ENCODE measurements at places on chromosomes 3 and 15.

DNA sequence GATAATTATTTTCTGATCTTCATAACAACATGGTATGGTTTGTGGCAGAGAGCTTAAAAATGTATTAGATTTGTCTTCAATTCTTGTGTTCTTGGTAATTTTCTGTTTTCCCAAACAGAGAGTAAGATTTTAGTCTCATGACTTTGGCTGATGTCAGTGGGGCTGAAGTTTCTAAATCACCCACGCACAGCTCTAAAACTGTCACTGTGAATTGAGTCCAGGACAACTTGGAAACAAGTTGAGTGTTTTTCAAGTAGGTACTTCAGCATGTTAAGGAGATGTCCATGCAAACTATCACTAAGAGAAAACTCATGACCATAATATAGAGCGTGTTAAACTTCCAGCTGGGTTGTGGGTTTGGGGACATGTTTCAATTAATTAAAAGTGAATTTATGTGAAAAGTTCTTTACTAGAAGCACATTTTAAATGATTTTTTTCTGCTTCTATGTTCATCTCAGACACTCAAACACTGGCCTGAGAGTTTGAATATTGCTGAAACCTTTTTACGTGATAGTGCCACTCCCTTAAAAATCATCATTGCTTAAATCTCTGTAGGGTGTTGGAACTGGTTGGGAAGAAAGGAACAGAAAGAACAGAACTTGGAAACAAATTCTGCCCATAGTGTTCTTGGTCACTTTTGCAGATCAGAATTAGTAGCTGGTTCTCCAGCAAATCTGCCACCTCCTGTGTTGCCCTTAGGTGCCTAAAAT lies 89.8 kb downstream of the KLHL25 start:
- no peak for DNase-seq

- DNase-seq = no peak
Observed at GRCh38 chr3:166285001-166285400, 447.8 kb upstream of the BCHE start.

DNA sequence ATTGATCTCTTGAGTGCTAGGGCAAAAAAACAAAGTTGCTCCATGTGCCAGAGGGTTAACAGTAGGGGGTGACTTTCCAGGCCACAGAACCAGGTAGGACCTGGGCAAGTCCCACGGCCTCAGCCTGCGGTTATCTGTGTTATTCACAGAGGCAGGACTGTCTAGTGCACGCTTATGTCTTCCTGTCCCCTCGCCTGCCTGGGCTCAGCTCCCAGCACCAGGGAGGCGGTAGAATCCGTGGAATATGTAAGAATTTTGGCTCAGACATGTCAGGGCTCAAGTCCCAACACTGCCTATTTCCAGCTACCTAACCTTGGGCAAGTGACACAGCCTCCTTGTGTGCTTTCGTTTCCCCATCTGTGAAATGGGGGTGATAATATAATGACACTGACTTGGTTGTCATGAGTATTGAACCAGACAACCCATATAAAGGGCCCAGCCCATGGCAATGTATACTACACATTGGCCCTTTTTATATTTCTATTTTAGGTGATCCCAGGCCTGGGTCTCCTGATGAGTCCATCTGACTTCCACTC lies 44.3 kb upstream of the FLNB start:
- no peak for DNase-seq

- DNase-seq = no peak
Observed at GRCh38 chr3:153980252-153980590, 141.0 kb upstream of the ARHGEF26 start.

- DNase-seq = no peak
Observed at GRCh38 chr3:194187233-194187944, 51.4 kb downstream of the HES1 start.

GRCh38 chr3:12656850-12657249 lies 7.1 kb downstream of the RAF1 start:
- DNase-seq = no peak

- DNase-seq = no peak
Observed at GRCh38 chr3:168596175-168596823, 500.6 kb upstream of the GOLIM4 start.

GRCh38 chr3:5012367-5012766 lies 33.1 kb downstream of the BHLHE40 start:
- no peak for DNase-seq

GRCh38 chr15:90599644-90600043 lies 69.9 kb downstream of the CRTC3 start:
- no peak for DNase-seq

DNA sequence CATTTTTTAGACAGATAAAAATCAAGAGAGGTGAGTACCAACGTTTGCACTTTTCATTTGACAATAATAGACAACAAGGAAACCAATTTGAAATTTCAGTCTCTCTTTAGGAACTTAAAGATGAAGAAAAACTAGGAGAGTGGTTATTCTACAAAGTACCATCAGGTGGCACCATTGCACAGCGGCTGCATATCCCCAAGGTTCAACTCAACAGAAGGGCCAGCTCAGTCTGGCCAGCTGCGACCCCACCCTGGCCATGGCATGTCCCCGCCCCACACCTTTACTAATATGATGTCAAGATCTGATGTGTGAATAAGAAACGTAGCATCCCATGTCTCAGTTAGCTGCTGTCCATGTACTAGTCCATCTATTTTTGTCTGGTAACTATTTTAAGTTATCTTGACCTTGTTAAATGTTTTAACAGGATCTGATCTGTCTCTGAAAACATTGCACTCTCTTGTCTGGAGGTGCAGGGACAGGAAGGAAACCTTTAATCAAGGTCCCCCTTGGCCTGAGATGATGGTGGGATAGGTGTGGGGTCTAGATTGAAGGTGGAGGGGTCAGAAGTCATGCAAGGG lies 35.5 kb upstream of the CGNL1 start:
- DNase-seq = no peak

GRCh38 chr3:120438665-120439370 lies 12.0 kb downstream of the FSTL1 start:
- no peak for DNase-seq

GRCh38 chr3:100518983-100519382 lies 26.6 kb downstream of the TMEM45A start:
- no peak for DNase-seq

DNA sequence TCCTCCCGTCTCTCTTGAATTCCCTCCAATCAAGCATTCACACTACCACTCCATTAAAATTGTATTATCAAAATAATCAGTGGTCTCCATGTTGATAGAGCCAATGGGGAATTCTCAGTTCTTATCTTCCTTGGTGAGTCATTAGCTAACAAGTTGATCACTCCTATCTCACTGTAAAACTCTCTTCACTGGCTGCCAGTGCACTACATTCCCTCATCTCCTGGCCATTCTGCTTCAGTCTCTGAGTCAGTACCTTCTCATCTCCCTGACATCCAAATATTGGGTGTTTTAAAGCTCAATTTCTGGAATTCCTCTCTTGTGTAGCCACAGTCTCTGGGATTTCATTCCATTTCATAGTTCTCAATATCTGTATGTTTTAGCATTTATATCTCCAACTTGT lies 175.2 kb downstream of the ALDH1A2 start:
- DNase-seq = no peak

GRCh38 chr3:72641684-72642083 lies 206.6 kb downstream of the SHQ1 start:
- no peak for DNase-seq

GRCh38 chr3:4440951-4441350 lies 26.1 kb downstream of the SUMF1 start:
- no peak for DNase-seq

DNA sequence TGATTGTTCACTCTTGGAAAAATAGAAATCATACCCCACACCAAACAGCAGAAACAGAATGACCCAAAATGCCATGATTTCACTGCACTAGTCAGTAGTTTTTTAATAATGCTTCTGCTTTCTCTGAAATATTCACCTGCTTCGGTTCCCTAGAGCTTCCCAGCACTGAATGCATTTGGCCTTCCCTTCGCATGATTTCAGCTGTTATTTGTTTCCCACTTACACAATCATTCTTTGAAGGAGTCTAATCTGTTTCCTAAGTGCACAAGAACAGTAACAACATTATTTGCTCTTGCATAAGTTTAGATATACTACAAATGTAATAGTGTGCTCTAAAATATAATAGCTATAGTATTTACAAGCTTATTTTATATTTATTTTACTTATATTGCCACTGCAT lies 178.7 kb downstream of the STAC start:
- DNase-seq = no peak

DNA sequence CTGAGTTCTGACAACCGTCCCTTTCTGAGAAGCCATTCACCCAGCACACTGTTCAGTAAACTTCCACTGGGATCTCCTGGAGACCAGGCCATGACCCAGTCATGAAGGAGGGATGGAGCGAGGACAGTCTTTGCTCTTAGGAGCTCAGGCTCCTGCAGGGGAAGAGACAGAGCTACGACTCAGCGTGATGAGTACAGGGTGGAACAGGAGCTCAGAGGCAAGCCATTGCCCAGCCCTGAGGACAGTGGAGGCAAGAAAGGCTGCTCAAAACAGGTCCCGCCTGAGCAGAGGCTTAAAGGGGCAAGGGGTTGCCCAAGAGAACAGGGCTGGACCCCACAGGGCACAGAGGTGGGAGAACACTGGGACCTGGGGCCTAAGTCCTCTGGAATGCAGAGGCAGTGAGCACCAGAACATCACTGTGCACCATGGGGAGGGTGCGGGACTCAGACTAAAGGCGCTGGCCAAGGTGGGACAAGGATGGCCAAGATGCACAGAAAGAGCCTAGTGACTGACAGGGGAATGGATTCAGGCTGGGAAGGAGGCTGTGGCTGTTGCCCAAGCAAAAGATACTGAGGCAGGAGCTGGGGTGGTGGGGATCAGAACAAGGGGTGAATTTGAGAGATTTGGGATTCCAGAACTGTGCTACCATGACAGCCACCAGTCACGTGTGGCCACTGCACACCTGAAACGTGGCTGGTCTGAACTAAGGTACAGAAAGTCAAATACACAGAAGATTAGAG lies 25.8 kb downstream of the TMEM43 start:
- no peak for DNase-seq

DNA sequence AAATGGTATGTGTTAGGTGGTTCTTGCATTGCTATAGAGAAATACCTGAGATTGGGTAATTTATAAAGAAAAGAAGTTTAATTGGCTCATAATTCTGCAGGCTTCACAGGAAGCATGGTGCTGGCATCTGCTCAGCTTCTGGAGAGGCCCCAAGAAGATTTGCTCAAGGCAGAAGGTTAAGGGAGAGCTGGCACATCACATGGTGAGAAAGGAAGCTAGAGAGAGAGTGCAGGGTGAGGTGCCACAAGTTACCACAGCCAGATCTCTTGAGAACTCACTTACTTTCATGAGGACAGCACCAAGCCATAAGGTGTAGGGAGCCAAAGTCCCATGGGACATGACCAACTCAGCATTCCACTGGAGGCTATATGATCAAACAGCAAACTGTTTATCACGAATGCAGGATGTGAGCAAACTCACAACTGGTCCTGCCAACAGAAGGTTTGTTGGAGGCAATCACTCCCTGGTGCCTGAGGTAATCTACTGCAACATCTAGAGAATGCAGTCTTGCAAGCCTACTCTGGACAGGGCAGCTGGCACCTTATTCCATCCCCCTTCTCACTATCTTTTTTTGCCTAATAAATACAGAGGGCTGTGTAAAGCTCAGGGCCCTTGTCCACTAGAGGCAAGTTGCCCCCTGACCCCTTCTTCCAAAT lies 28.1 kb upstream of the CCR2 start:
- DNase-seq = no peak

GRCh38 chr3:30634761-30635735 lies 28.6 kb downstream of the TGFBR2 start:
- no peak for DNase-seq

DNA sequence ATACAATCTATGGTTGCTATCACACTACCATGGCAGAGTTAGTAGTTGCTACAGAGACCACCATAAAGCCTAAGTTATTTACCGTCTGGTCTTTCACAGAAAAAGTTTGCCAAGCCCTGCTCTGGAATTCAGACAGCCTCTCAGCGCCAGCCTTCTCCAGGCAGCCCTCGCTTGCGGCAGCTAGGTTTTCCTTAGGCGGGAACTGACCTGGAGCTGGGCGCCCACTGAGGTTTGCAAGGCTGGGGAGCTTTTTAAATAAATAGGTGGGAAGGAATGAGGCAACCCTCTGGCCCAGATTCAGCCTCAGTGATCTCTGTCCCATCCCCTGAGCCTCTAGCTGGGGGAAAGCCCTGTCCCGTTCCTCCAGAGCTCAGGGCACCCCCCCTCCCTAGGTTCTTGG lies 1.2 kb downstream of the CTSH start:
- no peak for DNase-seq

DNA sequence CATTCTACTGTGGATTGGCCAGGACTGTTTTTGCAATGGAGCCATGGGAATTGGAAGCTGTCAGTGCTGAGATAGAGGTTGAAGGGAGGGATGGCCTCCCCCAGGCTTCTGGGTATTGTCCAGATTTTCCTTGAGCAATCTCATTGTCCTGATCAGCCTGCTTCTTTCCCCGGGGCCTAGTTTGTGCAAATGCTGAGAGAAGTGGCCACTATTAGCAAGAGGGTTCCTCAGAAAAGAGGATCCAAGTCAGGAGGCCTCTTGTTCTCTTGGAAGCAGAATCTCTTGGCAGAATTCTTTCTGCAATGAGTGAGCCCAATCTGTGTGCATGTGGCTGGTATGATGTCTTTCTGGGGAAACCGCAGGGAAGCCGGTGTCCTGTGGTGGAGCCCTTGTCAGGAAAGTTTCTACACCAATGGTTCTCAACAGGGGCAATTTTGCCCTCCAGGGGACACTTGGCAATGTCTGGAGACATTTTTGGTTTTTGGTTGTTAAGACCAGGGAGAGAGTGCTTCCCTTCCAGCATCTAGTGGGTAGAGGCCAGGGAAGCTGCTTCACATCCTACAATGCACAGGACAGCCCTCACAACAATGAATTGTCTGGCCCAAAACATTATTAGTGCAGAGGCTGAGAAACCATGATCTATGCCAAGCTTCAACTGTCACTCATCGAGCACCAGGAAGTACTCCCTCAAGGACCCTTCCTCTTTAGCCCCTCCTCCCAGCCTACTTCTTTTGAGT lies 2.0 kb downstream of the LIPC start:
- DNase-seq = no peak

DNA sequence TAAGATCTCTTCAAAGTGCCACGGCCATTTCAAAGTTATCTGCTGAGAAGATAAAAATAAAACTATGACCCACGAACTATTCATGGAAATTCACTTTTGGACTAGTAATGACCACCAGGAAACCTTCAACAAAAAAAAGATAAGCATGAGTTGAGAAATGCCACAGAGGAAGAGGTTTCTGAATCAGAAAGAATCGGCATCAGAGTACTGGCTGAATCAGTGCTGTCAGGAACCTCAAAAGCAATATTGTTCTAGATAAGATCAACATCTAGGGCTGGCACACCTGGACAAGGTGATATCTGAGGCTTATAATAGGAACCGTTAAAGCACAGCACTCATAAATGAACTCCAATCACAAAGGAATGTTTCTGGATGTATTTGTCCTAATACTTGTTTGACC lies 72.7 kb downstream of the PEAK1 start:
- no peak for DNase-seq

DNA sequence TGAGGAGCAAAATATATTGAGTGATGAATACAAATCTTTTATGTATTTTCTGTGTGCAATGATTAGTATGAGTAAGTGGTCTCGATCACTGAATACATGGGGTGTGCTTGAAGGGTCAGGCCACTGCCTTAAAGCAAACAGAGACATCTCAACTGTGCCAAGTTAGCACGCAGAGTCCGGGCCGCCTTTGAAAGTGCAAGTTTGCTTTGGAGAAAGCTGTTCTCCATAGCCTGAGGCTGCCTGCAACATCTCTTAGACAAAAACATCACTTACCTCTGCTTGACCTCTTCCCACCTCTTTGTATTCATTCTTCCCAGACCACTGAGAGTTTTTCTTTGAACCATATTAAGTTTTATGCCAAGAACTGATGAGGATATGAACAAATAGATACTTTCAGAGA lies 267.0 kb downstream of the ZBTB20 start:
- DNase-seq = peak; percentile 82
